Colonic mucosa (tissue), 4 donors: ENCODE measurements at places on chromosomes 2 and 18.

- no peaks in the 10 kb centered on the region for H3K4me1 ChIP-seq
- no peak for DNase-seq
- no peak overlapping the region for H3K27ac ChIP-seq
- H3K27me3 ChIP-seq = no peaks in the 10 kb centered on the region
- no peak overlapping the region for H3K4me3 ChIP-seq
Observed at GRCh38 chr2:33320573-33320972, 155.9 kb upstream of the RASGRP3 start.

DNA sequence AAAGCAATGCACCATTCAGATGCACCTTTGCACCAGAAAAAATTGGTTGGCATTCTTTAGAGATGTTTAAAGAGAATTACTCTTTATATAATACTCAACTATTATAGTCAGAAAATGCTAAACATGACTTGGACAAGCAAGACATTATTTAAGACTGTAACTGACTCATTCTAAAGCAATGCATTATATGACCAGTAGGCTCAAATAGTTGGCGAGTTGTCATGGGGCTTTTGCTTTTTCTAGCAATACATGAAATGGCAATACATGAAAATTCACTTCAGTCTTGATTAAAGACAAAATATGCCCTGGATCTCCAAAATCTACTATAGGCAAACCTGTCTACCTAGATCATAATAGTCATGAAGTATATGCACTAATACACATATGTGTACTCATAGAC is 216.9 kb upstream of the VWC2L start:
- no peaks in the 10 kb centered on the region for H3K27me3 ChIP-seq
- no peak for DNase-seq
- H3K27ac ChIP-seq = no peak overlapping the region
- no peak overlapping the region for H3K4me3 ChIP-seq
- H3K4me1 ChIP-seq = no peaks in the 10 kb centered on the region

GRCh38 chr2:57444752-57445430 is 601.7 kb upstream of the VRK2 start:
- DNase-seq = no peak
- no peak overlapping the region for H3K27ac ChIP-seq
- no peaks in the 10 kb centered on the region for H3K36me3 ChIP-seq
- no peaks in the 10 kb centered on the region for H3K4me1 ChIP-seq

DNA sequence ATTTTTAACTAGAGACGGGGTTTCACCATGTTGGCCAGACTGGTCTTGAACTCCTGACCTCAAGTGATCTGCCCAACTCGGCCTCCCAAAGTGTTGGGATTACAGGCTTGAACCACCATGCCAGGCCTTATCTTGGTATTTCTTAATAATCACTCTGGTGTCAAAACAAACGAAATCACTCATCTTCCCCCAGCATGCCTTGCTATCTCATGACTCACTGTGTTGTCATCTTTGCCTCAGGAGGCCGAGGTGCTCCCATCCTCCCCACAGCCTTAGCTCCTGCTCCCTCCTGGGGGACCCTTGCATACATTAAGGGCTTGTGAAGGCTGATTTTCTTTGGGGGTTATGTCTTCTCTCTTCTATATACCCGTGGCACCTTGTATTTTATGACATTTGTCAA is 250.1 kb upstream of the DPP10 start:
- H3K4me1 ChIP-seq = no peaks in the 10 kb centered on the region
- H3K36me3 ChIP-seq = no peaks in the 10 kb centered on the region
- DNase-seq = no peak
- H3K27ac ChIP-seq = no peak overlapping the region

- H3K27me3 ChIP-seq = no peaks in the 10 kb centered on the region
- H3K27ac ChIP-seq = no peak overlapping the region
- no peaks in the 10 kb centered on the region for H3K4me1 ChIP-seq
- no peaks in the 10 kb centered on the region for H3K36me3 ChIP-seq
Observed at GRCh38 chr18:3898861-3899613, 449.1 kb downstream of the TGIF1 start.

- DNase-seq = peak; percentile 48
- no peak overlapping the region for H3K27ac ChIP-seq
- H3K4me1 ChIP-seq = peaks cover 3% of the 10 kb centered on the region
Observed at GRCh38 chr2:9753665-9754531, 89.4 kb upstream of the TAF1B start.

- no peaks in the 10 kb centered on the region for H3K27me3 ChIP-seq
- H3K36me3 ChIP-seq = no peaks in the 10 kb centered on the region
- H3K4me3 ChIP-seq = no peak overlapping the region
- H3K27ac ChIP-seq = no peak overlapping the region
- peaks cover 4% of the 10 kb centered on the region for H3K4me1 ChIP-seq
- DNase-seq = no peak
Observed at GRCh38 chr2:224525774-224526173, 59.4 kb downstream of the CUL3 start.

DNA sequence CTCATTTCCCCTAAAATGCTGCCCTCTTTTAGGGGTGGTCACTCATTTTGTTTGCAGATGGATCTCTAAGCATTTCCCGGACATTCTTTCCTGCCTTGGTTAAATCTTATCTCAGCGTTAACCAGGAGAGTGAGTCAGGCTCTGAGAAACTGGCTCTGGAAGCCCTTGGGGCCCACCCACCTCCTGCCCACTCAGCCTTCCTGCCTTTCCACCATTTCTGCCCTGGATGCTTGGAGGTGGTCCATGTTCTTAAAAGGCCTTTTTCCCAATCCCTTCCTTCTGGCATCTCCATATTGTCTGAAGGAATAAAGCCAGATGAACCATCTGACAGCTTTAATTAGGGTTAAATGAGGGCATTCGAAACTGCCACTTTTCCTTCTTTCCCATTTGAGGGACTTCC is 9.5 kb downstream of the HK2 start:
- peaks cover 43% of the 10 kb centered on the region for H3K4me1 ChIP-seq
- no peaks in the 10 kb centered on the region for H3K27me3 ChIP-seq
- no peaks in the 10 kb centered on the region for H3K36me3 ChIP-seq
- peak overlapping the region; percentile 85 for H3K27ac ChIP-seq

- no peak overlapping the region for H3K27ac ChIP-seq
- no peak for DNase-seq
- H3K36me3 ChIP-seq = no peaks in the 10 kb centered on the region
- no peaks in the 10 kb centered on the region for H3K4me1 ChIP-seq
- no peaks in the 10 kb centered on the region for H3K27me3 ChIP-seq
Observed at GRCh38 chr18:72091369-72091768, 452.8 kb downstream of the CBLN2 start.

DNA sequence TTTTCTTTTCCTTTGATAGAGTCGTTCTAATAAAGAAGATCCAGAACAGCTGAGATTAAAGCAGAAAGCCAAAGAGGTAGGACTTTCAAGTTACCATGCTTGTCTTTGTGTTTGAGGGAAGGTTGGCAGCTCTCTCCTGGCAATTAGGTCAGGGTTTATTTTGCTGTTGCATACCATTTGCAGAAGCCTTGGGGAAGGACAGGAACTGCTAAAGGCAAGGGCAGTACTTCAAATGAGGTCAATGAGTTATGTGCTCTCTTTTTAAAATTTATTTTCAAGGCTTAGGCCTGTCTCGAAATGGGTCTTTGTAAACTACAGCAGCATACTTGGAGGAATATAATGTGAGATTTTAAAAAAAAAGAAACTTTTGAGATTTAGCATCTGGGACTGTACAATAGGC is 108.9 kb downstream of the TAF4B start:
- H3K4me3 ChIP-seq = no peak overlapping the region
- H3K36me3 ChIP-seq = no peaks in the 10 kb centered on the region
- H3K4me1 ChIP-seq = no peaks in the 10 kb centered on the region
- no peak for DNase-seq
- H3K27me3 ChIP-seq = no peaks in the 10 kb centered on the region
- H3K27ac ChIP-seq = no peak overlapping the region
